NCI-H1694 treated with DMSO at 0.1 percent for 48 hours (cell line): ENCODE measurements at places on chromosomes 5 and 9.

DNA sequence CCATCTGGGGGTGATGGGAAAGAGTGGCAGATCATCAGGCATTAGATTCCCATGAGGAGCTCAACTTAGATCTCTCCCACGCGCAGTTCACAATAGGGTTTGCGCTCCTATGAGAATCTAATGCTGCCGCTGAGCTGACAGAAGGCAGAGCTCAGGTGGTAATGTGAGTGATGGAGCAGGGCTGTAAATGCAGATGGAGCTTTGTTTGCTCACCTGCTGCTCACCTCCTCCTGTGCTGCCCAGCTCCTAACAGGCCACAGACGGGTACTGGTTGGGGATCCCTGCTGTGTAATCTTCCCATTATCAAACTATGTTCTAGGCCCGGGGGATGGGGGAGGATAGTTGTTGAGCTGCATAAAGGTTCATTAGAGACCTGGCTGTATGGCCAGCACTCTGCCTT lies 58.4 kb downstream of the UGCG start:
- no peak for DNase-seq

GRCh38 chr9:120868339-120868675 lies 8.7 kb downstream of the PHF19 start:
- DNase-seq, result no peak

DNA sequence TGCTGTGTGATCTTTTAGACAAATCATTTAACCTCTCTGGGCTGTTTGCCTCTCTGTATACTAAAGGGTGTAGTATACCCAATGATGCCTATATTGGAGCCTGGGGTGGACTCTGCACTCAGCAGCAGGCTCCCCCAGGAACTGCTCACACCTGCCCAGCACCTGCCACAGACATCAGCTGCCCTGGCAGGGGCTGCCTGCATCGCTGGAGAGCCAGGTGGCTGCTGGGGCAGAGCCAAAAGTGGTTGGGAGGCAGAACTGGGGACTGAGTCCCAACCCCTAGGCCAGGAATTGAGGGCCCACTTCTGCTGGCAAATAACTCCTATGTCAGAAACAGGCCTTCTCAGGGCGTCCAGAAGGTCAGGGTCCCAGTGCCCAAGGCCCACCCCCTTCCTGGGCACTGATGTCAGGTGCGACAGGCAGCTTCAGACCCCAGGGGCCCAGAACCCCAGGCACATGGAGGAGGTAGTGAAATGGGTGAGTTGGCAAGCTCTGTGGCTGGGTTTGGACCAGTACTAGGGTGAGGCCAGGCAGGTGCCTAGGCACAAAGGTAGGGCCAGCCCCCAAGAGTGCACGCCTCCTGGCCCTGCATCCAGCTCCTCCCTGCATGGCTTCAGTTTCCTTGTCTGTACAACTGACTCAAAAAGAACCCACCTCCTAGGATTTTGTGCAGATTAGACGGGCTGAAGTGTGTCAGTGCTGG lies 5.8 kb downstream of the UNC5A start:
- DNase-seq, result no peak

GRCh38 chr9:98380065-98380681 lies 124.7 kb upstream of the TBC1D2 start:
- no peak for DNase-seq

DNA sequence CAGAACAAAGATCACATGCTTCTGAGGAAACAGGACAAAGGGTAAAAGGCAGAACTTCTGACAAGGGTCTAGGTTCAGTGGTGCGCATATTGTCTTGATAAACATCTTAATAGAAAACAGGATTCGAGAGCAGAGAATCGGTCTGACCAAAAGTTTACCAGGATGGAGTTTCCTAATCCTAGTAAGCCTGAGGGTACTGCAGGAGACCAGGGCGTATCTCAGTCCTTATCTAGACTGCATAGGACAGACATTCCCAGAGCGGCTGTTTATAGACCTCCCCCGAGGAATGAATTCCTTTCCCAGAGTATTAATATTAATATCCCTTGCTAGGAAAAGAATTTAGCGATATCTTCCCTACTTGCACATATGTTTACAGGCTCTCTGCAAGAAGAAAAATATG lies 32.4 kb upstream of the TNFSF8 start:
- DNase-seq, result no peak

GRCh38 chr5:126104341-126104740 lies 318.9 kb upstream of the GRAMD2B start:
- DNase-seq, result no peak

DNA sequence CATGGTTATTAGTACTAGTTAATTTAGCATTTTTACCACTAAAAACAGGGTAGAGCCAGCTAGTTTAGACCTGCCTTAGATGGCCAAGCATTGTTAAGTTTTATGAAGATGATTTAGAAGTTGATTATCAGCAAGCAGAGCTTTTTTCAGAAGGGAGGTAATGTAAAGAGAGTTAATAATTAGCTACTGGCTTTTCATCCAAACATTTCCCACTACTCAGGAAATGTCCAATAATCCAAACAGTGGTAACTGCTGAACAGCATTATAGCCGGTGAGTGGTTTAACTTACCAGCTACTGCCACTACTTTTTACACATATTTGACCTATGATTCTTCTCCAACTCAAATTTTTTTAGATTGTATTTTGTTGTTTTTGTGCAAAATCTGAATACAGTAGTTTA lies 1.7 kb downstream of the ITGA1 start:
- DNase-seq, result no peak

- no peak for DNase-seq
Measured at GRCh38 chr9:14345354-14346230, 31.7 kb upstream of the NFIB start.

DNA sequence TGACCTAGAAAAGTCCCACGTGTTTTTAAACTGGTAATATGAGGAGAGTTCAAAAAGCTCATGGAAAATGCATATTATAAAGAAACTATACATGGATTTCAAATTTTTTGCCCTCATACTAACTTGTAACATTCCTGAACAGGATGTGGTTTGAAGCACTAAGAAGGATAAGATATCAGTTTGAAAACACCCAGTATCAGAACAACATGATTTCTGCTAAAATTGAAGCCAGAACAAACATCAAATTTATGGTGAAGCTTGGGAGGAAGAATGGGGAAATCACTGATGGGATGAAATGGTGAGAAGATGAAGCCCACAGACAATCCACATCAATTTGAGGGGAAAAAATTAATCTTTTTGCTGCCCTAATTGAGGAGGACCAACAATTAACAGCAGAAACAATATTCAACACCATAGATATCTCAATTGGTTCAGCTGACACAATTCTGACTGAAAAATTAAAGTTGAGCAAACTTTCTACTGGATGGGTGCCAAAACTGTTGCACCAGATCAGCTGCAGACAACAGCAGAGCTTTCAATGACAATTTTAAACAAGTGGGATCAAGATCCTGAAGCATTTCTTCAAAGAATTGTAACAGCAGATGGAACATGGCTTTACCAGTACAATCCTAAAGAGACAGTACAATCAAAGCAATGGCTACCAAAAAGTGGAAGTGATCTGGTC lies 113.2 kb upstream of the SNX2 start:
- DNase-seq, result no peak

GRCh38 chr9:79742110-79742721 lies 170.5 kb downstream of the TLE4 start:
- DNase-seq, result no peak

DNA sequence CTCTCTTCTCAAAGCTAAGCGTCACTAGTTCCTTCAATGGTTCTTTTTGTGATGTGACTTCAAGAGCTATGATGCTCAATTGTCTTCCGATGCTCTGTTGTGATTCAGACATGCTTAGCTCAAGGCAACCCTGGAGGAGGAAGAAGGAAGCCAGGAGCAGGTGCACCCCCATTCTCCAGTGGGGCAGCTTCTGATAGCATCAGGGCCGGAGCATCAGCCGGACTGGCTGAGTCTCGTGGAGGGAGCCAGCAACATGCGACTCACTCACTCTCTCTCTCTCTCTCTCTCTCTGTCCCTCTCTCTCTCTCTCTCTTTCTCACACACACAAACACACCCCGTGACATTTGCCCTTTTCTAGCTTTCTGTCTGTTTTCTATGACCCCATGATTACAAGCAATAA lies 140.2 kb downstream of the HSD17B3 start:
- no peak for DNase-seq

GRCh38 chr9:21744841-21745240 lies 57.6 kb upstream of the MTAP start:
- DNase-seq, result no peak

DNA sequence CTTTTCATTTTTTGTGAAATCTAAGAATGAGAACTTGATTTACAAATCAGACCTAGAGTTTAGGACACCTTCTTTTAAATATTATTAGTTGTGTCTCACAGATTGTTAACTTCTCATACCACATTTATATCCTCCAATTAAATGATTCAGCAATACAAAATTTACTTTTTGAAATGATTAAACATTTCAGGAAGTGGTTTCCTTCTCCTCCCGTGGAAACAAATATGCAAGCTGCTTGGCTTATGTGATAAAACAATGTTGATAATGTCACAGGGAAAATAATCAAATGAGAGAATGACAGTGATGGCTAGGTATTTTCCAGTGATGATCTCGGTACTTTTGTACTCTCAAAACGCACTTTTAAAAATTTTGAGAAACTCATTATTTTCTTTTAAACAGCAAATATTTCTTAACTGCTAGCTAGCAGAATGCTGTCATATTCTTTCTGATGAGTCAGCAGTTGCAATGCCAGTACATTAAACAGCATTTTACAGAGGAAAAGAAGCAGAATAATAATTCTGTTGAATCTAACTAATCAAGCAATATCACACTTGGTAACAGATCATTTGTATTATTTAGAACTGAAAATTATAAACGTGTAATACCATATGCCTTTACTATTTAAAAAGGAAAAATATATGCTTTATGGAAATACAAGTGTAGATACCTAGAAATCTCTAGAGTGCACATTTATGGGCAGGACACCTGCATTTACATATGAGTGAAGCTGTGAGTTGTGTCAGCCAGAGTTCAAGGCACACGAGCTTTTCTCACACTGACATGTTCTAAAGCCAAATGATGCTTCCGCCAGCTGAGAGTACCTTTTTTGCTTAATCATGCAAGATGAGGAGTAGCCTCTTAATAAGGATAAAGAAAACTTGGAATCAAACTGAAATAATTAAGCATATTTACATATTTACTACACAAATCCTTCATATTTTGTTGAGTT lies 53.6 kb upstream of the CDH18 start:
- no peak for DNase-seq

GRCh38 chr5:98110791-98111190 lies 662.7 kb upstream of the RGMB start:
- no peak for DNase-seq

DNA sequence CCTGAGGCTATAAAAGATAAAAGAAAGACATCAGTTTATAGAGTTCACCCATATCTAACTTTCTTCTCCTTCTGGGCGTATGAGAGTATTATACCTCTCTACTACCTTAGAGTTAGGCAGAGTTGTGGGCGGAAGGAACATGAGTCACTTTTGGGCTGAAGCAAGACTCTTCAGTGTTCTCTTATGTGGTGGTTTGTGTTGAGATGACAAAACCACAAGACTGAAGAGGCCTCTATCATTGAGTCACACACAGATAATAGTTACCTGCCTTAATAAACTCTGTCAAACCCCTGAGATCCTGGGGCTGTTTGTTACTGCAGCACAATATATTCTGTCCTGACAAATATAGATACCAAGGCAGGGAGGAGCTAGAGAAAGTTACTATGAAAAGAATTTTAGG lies 184.2 kb downstream of the EFNA5 start:
- DNase-seq, result no peak

DNA sequence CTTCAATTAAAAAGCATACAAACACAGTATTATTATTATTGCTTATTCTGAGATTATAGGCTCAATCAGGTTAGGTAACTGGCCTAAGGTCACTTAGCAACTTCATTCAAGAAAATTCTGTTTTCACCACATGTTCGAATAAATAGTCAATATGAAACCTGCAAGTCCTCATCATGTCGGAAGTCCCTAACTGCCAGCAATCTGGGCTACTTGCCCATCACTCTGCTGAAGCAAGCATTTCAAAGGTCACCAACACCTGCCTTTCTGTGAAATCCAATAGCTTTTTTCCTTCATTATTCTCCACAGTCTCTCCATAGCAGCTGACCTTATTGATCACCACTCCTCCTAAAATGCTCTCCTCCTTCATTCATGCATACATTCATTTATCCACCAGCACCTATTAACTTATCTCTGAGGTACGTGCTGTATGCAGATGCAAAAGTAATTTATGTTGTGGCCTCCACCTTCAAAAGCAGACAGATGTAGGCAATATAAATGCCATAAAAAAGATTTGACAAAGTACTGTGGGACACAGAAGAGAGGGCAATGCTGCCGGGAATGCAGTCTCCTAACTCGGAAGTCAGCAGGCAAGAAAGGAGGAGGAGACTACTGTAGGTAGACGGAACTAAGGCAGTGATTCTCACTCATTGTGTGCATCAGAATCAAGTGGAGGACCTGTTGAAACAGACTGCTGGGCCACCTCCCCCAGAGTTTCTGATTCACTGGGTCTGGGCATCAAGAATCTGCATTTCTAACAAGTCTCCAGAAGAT lies 310.9 kb downstream of the BNC2 start:
- DNase-seq, result no peak

DNA sequence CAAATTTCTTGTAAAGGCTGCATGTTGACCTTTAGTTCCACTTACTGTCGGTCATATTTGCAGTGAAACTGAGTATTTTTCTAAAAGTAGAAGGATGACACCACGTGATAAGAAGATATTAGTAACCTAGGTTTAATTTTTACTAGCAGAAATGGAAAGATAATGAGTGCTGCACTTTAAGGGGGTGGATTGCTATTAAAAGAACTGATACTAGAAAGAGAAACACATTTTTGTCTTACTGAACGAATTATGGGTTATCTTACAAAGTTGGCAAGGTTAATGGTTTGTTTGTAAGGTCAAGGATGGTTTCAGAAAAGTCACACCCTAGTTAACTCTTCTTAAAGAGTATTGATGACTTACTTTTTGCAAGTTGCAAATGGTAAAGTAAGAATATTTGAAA lies 2.4 kb downstream of the MACIR start:
- no peak for DNase-seq

GRCh38 chr5:83265318-83265717 lies 188.0 kb downstream of the XRCC4 start:
- DNase-seq, result no peak

- DNase-seq, result no peak
Measured at GRCh38 chr5:133790898-133791297, 177.5 kb downstream of the C5orf15 start.

DNA sequence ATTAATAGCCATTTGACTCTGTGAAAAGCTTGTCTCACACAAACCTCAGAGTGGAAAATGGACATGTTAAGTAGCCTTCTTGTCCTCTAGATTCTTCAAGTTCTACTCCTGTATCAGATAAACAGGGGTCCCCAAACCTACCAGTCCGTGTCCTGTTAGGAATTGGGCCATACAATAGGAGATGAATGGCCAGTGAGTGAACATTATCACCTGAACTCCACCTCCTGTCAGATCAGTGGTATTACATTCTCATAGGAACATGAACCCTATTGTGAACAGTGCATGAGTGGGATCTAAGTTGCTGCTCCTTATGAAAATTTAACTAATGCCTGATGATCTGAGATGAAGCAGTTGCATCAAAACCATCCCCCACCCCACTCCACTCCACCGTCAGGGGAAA lies 136.3 kb downstream of the TMEM232 start:
- peak; percentile 6 for DNase-seq
